ENCODE measurements at places on chromosomes 6 and 20.

DNA sequence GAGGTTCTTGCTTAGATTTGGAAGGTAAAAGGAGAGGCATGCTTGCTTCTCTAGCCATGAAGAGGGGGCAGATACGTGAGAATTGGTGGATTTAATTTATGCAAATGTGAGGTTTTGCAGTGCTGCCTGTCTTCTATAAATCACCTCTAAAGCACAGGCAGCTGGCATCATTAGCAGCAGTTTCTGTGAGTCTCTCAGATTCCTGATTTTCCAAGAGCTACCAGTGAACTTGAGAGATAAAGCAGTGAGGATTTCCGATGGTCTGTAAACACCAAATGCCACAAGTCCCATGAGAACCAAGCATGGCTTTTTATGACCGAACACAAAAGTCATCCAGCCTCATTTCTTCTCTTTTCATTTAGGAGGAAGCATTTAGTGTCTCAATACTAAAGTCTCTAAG is 3.2 kb upstream of the SIRPB2 start:
- DNase-seq: no peak

DNA sequence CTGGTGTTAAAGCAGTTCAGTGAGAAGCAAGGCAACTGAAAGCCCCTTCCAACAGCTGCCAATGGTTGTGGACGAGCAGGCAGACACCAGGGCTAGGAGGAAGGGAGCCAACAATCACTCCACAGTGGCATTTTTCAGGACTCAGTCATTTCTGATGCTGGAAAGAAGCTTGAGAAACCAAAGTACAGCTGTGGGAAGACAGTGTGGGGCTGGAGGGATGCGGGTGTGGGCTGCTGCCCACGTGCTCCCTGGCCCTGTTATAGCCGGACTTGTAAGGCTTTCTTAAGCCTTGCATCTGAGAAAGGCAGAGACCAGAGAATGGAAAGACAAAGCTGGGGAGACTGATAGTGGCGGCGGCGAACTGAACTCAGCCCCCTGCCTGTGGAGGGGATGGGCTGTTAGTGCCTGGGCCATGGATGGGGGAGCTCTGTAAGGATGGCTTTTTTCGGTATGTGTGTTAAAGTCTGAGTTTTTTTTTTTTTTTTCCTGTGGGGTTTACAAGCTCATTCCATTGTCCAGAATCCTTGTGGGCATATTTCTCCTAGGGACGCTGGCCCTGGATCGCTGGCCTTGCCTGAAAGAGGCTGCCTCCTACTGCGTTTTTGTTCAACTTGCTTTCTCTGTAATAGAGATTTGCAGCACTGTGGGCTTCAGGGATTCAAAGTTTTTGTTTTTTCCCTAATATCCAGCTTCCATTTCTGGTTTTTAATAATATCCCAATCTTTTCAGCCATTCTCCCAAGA is 91.7 kb downstream of the GJA10 start:
- DNase-seq: no peak

GRCh38 chr6:125728739-125729138 is 20.7 kb upstream of the HEY2 start:
- no peak for DNase-seq

GRCh38 chr20:35917077-35917476 is 37.2 kb downstream of the SCAND1 start:
- no peak for DNase-seq

DNA sequence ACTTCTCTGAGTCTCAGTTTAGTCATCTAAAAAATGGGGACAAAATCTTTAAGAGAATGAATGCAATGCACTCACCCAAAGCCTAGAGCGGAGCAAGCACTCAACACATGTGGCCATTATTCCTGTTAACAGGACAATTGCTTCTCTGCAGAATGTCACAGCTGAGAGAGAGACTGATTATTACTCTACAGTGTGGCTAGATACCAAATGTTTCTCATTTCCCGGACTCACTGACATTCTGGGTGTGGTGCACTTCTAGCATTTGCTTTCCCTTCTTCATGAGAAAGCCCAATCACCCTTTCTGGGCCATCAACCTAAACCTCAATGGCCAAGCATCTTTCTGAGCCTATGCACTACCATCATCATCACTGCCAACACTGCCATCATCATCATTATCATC is 273.9 kb downstream of the ZNF217 start:
- no peak for DNase-seq

- DNase-seq: no peak
Measured at GRCh38 chr6:52597738-52598122, 20.9 kb upstream of the TRAM2 start.

DNA sequence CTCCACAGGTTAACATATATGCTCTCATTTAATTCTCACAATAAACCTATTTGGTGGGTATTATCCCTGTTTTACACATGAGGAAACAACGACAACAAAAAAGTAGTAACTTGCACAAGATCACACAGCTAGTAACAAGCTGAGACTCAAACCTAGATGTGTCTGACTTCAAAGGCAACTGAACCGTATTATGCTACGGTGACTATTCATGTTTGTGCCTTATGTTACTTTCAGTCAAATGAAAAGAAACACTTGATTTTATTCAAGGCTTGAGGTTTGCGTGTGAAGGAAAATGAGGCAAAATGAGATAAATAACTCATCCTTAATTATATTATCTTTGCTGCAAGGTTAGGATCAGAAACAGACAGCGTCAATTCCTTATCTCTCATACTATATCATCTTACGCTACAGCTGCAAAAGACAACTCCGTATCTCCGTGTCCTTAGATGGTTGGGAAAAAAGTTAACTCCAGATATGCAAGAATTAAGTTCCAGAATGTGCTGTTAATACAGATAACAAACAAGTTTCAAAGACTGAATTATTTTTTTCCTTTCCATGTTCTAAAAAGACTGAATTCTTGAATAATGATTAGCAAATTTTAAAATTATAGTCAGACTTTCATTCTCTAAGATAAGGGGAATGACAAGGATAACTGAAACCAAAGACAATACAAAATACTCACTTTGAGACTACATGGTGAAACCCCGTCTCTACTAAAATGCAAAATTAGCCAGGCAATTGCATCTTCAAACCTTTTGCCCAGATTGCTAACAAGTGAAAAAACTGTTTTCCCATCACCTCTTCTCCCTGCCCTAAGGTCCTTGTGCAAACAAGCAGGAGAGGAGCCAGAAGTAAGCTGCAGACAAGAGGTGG is 27.8 kb downstream of the STAU1 start:
- DNase-seq: no peak

DNA sequence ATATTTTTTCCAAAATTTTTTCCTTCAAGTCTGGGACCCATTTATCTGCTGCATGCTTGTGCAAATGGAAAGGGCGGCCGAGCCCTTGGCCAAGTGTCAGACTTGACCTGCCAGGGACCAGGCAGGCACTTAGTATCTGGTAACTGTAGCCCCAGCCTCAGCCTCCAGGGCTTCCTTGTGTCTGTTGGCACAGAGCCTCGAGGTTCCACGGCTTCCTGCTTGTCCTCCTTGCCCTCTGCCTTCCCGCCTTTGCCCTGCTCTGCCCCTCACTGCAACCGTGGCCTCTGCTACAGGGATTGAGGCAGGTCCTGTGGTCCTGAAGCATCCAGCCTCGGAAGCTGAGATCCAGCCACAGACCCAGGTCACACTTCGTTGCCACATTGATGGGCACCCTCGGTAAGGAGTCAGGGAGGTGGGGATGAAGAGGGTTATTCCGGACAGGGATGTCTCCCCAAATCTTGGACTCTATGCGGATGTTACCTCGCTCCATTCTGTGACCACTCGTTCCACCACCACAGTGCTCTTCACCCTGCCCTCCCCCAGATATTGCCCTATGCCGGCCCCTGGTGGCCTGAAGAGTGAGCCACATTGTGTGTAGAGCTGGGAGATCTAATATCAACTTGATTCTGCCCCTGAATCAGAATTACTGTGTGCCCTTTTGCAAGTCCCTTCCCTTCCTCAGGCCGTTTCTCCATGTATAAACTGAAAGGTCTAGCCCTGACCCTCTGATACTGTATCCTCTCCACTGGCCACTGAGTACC is 41.5 kb upstream of the SRF start:
- DNase-seq: no peak

- DNase-seq: no peak
Measured at GRCh38 chr20:19738951-19739350, 19.1 kb upstream of the RIN2 start.

DNA sequence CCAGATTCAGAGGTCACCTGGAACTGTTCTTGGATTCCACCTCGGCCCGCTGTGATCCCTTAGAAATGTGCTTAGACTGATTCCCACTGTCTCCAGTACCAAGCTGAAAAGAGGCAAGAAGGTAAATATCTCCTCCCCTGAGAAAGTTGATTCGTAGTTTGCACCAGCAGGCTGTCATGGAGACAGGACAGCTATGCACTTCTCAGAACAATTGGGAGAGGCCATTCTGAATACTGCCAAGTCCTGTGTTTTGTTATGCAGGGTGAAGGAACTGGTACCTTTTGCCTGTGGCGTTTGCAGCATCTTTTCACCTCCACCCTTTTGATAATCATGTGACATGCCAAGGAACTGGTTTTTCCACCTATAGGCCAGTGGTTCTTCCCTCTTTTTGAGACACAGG is 58.2 kb upstream of the RNGTT start:
- DNase-seq: no peak

Data from thoracic aorta (tissue), 2 donors.